ENCODE measurements at places on chromosomes 1 and 21.

GRCh38 chr1:77395051-77395450 lies 113.2 kb downstream of the AK5 start:
- no peak for DNase-seq

DNA sequence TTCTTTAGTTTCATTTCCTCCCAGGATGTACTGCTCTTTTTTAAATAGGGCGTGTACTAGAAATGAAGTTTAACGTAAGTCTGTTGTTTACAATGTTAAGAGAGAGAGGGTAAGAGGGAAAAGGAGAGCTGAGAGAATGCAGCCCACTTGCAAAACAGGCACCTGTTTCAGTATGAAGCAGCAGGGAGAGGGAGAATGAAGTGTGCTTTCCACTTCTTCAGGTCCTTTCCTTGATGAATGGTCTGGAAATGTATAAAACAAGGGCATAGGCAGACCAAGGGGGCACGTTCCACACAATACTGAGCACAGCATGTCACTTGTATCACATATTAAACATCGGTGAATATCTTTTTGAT lies 2.0 kb downstream of the KCNA3 start:
- no peak for DNase-seq

GRCh38 chr1:37458551-37458950 lies 15.8 kb upstream of the ZC3H12A start:
- DNase-seq, result no peak

GRCh38 chr1:40425198-40425597 lies 25.1 kb upstream of the ZFP69B start:
- no peak for DNase-seq

- no peak for DNase-seq
Measured at GRCh38 chr1:111813440-111814304, 58.0 kb downstream of the DDX20 start.

- no peak for DNase-seq
Measured at GRCh38 chr1:106292130-106292529, 764.3 kb upstream of the PRMT6 start.

GRCh38 chr1:167221126-167221737 lies 546 bp downstream of the POU2F1 start:
- DNase-seq, result no peak

- DNase-seq, result no peak
Measured at GRCh38 chr1:19418503-19418971, 66.8 kb downstream of the CAPZB start.

DNA sequence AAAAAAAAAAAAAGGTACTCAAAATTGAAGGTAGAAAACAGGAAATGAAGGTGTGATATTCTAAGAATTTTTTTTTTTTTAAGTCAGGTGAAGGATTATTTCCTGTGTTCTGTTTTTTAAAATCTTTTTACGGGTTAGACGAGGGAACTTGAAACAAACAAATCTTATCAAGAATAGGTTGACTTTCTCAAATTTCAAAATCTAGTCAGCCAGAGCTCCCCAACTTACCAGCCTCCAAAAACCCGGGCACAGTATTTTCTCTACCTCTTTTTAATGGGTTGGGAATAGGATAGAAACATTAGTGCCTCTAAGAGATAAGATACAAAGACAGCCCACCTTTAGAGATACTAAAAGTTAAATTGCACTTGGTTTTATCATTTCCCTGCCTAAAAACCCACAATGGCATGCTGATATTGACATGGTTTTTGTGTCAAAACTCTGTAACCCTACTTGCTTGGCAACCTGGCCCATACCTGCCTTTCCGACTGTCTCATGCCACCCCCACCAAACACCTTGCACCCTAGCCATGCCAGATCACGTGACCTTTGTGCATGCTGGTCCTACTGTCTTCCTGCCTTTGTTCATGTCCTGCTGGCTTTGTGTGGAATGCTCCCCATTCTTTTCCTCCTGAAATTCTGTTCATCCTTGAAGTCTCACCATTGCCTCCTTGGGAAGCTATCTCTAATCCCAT lies 4.2 kb downstream of the RCAN3 start:
- no peak for DNase-seq

DNA sequence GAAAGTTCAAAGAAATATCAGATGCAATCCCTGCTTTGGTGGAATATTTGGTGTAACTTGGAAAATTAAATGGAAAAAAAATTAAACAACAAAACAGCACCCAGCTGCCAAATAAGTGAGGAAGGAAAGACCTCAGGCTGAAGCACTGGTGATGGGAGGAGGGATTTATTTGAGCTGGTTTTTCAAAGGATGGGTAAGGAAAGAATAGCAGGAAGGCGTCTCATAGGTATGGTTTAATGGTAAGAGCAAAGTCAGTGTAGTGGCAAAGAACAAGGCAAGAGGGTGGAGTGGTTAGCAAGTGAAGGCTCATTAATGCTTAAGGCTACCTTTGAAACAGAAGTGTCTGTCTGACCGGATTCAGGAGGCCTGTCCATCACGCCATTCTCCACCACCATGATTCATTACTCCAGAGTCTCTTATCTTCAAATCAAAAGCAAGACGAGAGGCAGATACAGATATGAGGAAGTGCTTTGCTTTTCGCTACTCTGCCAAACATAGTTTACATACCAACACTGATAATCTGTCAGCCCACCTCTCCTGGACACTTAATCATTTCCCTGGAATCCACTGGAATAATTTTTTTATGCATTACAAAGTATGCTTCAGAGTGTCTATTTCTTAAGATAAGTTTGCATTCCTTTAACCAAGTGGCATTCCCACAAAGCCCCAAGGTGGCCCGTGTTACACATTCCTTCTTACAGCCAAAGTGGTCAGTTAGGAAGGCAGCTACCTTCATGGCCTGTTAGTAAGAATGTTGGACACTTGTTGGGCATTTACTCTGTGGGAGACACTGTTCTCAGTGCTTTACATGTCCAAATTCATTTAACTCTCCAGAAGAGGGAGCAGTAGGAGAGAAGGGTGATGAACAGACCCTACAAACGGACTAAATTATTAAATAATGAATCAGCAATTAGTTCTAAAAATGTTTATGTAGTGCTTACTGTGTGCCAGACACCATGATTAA lies 146.6 kb downstream of the ROR1 start:
- no peak for DNase-seq

GRCh38 chr1:160726498-160727315 lies 12.3 kb upstream of the SLAMF7 start:
- DNase-seq, result no peak

All from stimulated activated CD8-positive, alpha-beta memory T cell treated with anti-CD3 and anti-CD28 coated beads, Interleukin-4, amount 100 ng/mL, for 1 hour (primary cell).